Foreskin keratinocyte (primary cell): ENCODE measurements at places on chromosomes 1 and 21. TPM values are rescaled to one million over a fixed set of nuclear protein-coding genes. Genes with fewer than 3 reads are reported as not detected.

CPLANE2 gene
- 3.4 and 4.1 TPM in 2 replicates for polyA plus RNA-seq

COL9A2 gene
- polyA plus RNA-seq = 26.6 and 48.6 TPM in 2 replicates

GRCh38 chr1:223669003-223669795 lies 3.7 kb upstream of the CAPN8 start:
- no peak for DNase-seq

DNA sequence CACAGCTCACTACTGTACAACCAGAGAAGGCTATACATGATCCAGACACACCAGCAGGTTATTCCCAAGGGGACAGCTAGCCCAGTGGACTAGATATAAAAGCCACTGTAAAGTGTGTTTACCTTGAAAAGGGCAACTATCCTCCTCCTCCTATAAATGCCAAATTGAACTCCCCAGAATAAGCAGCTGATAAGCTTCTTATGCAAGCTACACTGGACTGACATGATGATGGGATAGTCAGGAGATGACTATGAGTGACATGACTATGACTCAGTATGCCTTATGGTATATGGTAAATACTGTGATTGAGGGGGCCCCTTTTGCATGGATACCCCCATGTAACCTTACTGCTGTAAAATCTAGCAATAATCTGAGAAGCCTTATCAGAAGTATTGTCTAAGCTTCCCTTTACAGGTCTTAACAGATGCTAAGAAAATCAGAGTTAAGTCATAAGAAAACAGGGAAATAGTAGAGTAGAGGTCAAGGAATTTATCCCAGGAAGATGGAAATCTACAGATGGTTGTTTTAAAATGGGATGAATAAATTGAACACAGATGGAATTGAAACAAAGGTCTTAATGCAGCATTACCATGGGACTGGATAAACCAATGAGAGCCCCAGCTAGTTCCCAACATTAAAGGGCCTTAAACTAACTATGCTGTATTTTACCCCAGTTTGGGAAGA lies 55.8 kb downstream of the TRIM33 start:
- peak; percentile 37 for DNase-seq

DNA sequence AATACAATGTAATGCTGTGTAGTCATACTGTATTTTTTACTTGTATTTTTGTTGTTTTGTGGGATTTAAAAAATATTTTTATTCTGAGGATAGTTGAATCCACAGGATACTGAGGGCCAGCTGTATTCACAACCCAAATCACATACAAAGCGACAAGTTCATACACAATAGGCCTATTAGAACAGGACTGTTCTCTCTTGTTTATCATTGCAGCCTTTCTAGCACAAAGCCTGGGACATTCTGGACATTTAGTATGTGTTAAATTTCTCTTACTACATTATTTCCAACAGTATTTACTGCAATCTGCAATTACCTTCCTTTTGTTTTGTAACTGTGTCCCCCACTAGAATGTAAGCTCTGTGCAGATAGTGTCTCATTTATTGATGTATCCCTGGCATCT lies 65.4 kb downstream of the SLC35A3 start:
- DNase-seq = no peak

- no peak for DNase-seq
Measured at GRCh38 chr1:44154049-44154448, 12.6 kb upstream of the KLF18 start.
